Glutamatergic neuron (in vitro differentiated cells): ENCODE measurements at places on chromosomes 5 and 9.

DNA sequence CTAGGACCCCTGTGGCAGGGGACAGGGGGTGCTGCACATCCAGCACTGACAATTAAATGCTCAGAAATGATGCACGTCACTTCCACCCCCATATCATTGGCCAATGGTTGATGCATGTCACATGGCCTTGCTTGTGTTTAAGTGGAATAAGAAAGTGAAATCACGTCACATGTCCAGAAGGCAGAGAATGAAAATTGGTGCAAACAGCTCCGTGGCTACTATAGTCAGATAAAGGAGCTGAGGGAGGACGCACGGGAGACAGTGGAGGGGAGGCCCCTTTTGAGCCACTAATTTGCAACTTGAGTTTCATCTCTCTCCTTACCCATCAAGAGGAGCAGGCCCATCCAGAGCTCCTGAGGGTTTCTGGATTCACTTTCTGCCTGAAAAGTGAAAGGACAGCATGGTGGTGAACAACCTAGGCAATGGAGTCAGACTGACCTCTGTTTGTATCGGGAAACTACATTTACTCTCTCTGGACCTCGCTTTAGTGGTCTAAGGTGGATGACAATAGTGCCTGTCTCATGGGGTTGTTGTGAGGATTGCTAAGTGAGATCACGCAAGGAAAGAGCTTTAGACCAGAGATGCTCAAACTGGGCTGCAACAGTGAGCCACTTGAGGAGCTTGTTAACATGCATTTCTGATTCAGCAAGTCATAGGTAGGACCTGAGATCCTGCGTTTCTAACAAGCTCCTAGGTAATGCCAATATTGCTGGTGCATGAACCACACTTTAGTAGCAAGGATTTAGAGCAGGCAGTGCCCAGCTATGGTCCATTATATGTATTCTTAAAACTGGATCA is 133.9 kb upstream of the ADRA1B start:
- DNase-seq, result no peak

DNA sequence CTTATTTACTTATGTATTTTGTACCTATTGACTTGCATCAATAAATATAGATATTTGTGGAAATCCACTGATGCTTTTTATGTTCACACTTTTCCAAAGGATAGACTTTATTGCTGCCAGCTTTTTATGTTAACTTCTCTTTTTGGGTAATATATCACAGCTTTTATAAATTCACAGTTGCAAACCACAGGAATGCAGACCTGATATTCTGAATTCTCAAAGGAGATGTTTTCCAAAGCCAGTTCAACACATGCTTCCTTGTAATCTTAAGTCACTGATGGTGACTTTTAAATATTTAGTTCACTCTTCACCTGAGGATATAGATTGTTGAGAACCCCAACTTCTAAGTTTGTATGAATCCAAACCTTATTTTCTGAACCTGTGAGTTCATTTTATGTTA is 223.4 kb upstream of the PRR16 start:
- DNase-seq, result no peak

DNA sequence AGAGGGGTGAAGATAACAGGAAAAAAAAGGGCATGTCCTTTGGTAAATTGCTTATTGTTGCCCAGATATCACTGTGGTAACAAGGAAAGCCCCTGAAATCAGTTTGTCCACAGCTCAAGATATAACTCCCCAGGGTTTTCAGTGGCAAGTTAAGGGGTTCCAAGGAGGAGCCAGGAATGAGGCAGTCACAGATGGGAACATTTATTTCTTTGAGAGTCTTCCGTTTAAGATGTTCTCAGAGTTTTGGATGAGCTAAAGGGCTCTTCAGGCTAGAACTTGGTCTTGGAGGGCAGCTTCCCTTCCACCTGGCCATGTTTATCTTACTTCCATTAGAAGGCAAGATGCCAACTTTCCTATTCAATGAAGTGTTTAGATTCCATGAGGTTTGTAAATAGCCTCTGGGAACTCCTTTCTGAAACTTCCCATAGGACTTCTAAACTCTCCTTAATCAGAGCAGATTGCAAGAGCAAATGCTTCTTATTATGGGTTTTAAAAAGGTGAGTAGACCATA is 277.6 kb upstream of the TNC start:
- DNase-seq, result no peak

GRCh38 chr5:172412724-172413286 is 41.5 kb downstream of the SH3PXD2B start:
- no peak for DNase-seq

DNA sequence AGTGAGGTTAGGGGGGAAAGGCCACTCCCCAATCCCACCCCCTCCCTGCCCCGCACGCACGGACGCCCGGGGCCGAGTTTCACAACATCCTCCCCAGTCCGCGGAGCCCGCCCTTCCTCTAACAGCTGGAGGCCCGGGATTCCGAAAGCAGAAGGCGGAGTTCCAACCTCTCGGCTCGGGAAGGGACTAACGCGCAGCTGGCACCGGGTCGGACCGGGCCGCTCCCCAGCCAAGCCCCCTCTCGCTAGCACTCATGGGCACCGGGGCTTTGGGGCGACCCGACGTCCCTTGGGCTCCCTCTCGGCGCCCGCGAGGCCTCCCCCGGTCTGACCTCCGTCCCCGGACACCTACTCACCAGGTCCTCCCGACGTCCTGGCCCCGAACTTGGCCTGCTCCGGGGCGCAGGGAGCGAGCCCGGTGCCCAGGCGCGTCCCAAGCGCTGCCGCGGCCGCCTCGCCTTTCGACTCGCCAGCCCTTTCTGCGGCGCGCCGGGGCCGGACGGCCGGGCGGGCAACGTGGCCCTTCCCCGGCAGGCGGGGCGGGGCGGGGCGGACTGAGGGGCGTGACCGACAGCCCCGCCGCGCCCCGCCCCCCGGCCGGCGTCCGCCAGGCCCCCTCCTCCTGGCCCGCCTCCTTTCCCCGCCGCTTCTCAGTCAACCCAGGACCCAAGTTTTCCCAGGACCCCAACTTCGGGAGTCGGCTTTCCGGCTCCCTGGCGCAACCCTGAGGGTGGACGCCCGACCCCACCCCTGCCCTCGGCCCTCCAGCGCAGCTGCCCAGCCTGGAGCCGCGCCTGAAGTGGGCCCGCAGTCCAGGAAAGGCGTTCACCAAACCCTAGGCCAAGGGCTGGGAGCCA is at the start of gene MGAT1:
Gene MGAT1, minus strand, starts transcription at position 482 of the 856 bp plus-strand sequence. CDS start 9,835 bp downstream, outside the sequence.
- DNase-seq, result peak; percentile 86

DNA sequence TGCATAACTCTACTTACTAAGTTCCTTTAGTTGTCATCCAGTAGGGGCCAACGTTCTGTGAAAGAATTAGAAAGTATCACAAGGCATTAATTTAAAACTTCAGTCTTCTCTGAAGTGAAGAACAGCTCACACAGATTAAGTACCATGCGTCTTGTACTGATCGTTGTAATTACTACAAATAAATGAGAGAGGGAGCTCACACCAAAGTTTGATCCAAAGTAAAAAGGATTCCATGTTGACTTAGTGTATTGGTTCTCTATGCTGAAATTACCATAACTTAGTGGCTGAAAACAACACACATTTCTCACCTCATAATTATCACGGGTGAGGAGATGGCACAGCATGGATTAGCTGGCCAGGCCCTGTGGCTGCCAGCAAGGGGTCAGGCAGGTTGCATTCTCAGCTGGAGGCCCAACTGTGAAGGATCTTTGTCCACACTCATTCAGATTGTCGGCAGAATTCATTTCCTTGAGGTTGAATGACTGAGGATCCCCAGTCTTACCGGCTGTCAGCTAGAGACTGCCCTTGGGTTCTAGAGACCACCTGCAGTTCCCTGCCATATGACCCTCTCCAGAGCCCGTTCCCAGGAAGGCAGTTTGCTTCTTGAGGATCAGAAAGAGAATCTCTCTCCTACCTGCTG is 169.1 kb downstream of the YTHDC2 start:
- no peak for DNase-seq
